Activated naive CD8-positive, alpha-beta T cell treated with anti-CD3 and anti-CD28 coated beads, Interleukin-2, amount 50 U/mL, for 16 hours (primary cell): ENCODE measurements at places on chromosomes 1 and 21.

GRCh38 chr1:9595968-9596340 is 7.2 kb downstream of the TMEM201 start:
- no peak for DNase-seq

DNA sequence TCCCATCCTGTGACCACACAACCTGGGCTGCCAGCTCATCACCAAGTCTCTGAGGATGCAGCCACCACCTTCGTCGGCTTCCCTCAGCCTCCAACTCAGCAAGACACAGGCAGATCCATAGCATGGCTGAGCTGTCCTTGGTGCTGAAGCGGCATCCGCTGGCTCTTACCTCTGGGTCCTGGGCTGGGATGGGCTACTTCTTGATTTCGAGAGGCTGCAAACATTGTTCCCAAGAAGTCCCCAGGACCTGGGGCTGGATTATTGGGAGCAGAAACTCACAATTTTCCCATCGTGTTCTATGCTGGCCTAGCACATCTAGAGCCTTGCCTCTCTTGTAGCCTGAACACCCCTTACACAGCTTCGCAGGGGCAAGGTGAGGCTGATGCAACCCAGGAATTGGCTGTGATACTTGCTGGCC is 24.9 kb upstream of the C1QA start:
- no peak for DNase-seq

DNA sequence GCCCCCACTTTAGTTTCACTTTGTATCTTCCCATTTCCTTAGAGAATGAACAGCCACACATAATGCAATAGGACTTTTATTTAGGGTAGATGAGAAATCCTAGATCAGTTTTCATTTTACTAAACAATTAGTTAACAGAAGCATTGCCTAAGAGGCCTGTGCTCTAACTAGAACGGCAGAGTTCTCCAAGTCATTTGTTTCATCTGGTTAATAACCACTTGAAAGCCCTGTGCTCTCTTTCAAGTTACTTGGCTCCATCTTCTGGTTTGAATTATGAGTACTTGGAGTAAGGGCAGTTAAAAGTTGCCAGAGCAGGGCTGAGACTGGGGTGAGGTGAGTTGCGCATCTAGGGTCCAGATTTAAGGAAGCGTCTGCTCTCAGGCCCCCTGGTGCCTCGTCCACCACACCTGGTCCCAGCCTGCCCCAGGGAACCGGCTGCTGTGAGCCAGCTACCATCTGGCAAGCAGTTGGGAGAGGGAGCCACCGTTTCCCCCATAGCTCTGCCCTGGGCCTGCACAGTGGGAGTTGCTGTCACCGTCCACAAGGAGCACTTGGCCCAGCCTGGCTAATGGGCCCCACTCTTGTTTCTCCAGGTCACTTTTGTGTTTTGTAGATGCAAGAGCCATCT is 18.1 kb upstream of the SLC44A3 start:
- no peak for DNase-seq

GRCh38 chr1:24919791-24920532 is 10.1 kb downstream of the RUNX3 start:
- no peak for DNase-seq

DNA sequence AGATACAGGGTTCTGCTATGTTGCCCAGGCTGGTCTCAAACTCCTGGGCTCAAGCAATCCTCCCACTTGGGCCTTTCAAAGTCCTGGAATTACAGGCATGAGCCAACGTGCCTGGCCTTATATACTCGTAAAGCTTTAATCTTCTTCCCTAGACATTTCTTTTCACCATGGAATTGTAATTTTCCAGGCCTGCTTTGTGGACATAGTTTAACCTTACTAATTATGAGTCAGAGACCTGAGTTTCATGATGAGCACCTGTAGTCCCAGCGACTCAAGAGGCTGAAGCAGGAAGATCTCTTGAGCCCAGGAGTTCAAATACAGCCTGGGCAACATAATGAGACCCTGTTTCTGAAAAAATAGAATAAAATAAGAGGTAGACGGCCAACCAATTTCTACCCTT is 12.3 kb downstream of the PATJ start:
- no peak for DNase-seq

DNA sequence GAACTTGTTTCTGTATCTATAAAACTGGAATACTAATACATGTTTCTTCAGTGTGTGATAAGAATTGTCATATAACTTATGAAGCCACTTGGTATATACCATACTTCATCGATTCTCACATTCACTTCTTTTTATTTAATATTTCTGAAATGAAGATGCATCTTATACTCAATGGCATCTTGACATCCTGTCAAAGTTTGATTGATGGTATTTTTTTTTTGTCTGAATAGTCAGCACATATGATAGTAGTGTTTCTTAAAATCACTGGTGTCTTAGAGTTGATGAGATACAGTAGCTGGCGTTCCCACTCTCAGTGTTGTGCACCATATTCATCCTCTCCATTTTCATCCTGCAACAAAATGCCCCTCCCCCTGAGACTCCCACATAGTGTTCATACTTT is 34.4 kb upstream of the C1orf105 start:
- no peak for DNase-seq

DNA sequence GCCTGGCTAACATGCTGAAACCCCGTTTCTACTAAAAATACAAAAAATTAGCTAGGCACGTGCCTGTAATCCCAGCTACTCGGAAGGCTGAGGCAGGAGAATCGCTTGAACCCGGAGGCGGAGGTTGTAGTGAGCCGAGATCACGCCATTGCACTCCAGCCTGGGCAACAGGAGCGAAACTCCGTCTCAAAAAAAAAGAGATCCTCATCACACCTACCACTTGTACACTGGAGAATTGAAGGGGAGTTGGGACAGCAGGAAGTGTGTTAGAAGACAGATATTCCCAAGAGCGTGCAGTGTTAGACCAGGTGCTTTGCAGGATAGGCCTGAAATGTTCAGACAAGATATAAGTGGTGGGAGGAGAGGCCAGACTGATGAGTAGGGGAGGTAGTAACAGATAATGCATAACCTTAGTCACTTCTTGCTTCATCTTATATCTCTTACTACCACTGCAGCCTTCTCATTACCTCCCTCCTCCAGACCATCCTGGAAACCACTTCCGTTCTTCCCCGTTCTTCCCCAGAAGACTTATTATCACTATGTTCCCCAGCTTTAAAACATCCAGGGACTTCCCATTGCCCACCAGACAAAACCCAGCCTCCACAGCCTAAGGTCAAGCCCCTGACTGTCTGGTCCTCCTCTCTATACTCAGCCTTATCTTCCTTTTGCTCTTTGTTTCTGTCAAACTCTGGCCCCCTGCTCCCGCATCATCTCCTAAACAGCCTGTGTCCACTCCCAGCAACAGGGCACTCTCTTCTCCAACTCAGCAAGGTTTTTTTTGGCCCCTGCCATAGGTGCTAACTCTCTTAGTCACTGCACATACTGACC is 21.3 kb downstream of the FAM20B start:
- DNase-seq: no peak

- DNase-seq: no peak
Observed at GRCh38 chr21:27614231-27614630, 647.3 kb upstream of the ADAMTS5 start.

- DNase-seq: no peak
Observed at GRCh38 chr1:203999618-204000017, 73.3 kb upstream of the SOX13 start.

GRCh38 chr1:43206600-43207228 is 34.6 kb downstream of the CFAP57 start:
- no peak for DNase-seq

DNA sequence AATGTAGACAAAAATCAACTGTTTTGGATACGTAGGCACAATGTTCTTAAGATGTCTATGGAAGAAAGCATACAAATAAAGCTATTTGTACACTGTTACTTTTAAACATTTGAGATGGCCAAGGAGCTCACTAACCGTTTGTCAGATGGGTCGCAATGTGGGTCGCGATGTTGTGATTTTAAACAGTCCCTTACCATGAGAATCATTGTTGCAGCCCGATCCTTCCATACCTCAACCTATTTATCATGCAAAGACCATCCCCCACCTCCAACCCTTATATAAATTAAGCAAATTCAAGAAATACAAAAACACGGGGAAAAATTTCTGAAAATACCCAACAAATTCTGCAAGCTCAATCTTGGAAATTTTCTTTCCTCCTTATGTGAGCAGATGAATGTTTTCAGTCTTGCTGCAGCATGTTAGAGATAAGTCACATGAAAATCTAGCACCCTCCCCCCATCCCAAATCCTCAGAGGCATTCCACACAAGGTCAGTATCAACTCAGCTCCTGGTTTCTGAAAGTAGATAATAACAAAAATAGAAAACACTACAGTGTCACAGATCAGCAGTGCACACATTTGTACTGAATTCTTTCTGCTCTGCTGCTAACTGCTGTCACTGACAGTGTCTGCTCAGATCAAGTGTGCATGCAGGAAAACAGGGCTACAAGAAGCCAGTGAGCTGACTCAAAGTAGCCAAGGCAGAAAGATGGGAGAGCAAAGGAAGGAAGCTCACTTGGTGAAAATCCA is 92.9 kb upstream of the TTC39A start:
- DNase-seq: no peak

DNA sequence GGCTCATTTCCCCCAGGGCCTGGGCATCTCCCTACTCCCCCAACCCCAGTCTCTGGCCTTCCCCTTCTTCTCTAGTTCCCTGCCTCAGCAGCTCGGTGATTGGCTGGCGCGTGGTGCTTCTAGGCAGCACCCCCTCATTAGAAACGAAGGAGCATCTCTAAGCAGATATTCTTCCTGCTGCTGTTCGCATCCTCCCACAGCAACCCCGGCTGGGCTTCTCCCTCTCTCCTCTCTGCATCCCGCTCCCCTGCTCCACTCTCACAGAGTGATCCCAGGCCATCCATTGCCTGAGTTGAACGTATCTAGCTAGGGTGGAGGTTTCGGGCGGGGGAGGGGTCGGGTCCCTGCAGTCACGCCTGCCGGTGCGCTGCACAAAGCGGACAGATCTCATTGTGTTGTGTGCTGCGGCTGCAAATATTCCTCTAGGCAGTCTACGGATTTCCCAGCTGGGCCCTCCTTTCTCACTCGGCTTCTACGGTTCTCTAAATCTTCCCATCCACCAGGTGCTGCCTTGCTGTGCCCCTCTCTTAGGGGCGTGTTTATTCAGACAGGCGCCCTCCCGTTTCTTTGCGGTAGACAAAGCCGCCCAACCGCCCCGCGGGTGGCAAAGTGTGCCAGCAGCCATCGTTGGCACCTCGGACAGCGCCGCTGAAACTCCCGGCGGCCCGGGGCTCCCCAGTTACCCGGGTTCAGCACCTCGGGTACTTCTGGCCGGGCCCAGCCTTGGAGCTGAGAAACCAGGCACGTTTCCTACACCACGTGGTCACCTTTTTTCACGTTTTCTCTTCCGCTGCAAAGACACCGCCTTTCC is 2.2 kb downstream of the CACNA1E start:
- no peak for DNase-seq

GRCh38 chr1:78045926-78046778 is at the start of gene GIPC2:
GIPC2 (plus strand) TSS chr1:78045966; CDS start chr1:78046095, 129 bp downstream.
- DNase-seq: no peak

DNA sequence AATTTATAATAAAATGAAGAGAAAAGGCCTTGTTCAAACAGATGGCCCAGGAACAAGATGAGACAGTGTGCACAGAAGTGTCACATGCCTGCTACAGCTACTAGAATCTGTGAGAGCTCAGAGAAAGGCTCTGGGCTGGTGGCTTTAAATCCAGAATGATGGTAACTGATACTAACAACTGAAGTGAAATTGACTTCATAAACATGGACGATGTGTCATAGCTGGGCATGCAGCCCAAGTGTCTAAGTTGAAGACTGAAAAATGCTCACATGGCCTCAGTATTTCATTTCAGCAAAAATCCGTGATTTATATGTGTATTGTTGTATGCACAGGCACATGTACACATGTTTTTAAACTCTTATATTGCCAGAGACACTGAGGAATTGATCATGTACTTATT is 208.3 kb upstream of the RUNX1 start:
- no peak for DNase-seq

DNA sequence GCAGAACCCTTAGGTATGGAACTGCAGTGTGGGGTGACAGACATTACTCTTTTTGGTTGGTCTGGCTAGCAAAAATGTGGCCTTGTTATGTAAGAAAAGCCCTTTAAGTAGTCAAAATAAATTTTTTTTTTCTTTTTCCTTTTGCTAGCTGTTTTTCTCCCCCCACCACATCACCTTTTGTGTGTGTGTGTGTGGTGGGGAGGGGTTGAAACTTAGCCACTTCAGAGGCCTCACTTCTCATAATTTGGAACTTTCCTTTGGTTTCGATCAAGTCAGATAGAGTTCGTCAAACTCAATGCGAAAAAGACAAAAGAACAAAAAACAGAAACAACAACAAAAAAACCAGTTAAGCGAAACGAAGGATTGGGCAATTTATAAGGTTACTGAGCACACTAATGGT is 1.9 kb upstream of the PRMT2 start:
- DNase-seq: no peak

GRCh38 chr1:28582248-28582615 is 9.8 kb upstream of the RAB42 start:
- DNase-seq: no peak

GRCh38 chr1:171742577-171742922 is 685 bp upstream of the VAMP4 start:
- no peak for DNase-seq

GRCh38 chr1:12097321-12097720 is 34.2 kb downstream of the TNFRSF8 start:
- DNase-seq: no peak

DNA sequence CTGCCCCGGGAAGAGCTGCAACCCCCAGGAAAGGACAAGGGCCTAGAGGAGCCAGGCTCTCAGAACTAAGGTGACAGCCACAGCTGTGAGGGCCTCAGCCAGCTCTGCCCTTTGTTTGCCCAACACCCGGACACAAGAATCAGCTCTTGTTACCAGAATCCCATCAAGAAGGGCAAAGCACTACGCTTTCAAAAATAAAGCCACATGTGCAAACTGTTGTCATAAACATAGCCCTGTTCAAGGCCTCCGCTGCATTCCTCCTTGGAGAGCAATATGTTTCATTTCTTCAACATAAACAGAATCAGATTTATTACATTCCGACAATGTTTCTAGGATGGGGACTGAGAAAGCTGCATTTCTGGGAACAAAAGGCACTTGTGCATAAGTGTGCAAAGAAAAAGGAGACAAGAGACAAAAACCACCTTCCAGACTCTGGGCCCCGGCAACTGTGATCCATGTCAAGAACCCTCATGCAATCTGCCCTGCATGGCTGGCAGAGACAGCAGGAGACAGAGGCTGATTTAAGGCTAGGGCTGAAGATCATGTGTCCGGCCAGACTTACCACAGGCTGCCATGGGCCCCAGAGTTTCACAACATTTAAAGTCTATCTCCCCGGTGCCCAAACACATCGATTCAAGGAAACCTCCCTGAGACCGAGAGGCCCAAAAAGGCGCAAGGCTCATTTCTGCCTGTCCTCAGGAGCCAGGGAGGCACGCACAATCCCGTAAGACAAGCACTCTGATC is 71.0 kb downstream of the SSBP3 start:
- no peak for DNase-seq
